ENCODE measurements at places on chromosomes 3 and 15.

DNA sequence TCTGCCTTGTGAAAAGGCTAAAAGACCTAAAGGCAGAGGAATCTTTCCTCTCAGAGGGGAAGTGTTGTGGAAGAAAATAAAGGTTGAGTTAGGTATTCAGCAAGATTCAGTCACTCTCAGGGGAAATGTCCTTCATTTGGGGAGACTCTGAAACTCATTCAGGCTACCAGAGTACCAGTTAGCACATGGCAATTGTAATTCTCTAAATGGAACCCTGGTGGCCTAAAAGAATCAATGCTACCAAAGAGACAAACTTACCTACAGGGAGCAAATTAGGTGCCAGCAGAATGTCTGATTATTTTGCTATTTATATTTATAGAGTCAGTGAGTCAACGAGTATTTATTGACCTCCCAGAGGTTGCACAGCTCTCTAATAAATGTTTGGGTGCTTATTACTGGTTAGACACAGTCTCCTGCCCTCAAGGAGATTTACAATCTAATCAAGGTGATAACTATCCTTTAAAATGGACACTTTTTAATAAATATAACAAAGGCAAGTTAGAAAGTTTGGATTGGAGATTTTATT is 33.9 kb upstream of the CDIN1 start:
- no peak for DNase-seq

- DNase-seq = no peak
Observed at GRCh38 chr3:172799246-172799645, 48.7 kb downstream of the ECT2 start.

DNA sequence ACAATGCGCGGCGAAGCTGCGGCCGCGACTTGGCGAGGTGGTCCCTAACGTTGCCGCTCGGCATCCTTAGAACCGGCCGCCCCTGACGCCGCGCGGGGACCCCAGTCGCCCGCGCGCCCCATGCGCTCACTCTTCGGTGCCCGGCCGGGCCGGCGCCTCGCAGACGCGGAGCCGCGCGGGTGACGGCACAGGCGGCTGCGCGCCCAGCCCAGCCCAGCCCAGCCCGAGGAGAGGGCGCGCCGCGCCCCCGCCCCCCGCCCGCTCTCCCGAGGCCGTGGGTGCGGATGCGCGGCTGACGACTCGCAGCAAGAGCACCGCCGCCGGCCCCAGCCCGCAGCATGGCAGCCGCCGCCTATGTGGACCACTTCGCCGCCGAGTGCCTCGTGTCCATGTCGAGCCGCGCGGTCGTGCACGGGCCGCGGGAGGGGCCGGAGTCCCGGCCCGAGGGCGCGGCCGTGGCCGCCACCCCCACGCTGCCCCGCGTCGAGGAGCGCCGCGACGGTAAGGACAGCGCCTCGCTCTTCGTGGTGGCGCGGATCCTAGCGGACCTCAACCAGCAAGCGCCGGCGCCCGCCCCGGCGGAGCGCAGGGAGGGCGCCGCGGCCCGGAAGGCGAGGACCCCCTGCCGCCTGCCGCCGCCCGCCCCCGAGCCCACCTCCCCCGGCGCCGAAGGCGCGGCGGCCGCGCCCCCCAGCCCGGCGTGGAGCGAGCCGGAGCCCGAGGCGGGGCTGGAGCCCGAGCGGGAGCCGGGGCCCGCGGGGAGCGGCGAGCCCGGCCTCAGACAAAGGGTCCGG is 437 bp downstream of the KLF13 start:
- no peak for DNase-seq

DNA sequence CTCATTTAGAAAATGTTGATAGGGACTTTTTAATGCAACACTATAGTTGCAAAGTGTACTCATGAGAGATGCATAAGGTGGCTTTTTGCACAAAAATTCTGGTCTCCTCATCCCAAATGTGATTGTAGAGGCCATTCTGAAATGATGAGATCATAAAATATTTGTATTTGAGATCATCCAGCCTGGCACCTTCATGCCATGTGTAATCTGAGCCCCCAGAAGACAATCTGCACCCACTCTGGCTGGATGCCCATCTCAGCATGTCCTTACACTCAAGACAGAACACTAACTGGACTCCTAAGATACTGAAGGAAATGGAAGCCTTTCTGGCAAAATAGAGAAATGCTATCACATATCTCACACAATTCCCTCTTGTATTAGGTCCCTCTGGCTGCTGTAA is 49.2 kb downstream of the SLC7A14 start:
- no peak for DNase-seq

DNA sequence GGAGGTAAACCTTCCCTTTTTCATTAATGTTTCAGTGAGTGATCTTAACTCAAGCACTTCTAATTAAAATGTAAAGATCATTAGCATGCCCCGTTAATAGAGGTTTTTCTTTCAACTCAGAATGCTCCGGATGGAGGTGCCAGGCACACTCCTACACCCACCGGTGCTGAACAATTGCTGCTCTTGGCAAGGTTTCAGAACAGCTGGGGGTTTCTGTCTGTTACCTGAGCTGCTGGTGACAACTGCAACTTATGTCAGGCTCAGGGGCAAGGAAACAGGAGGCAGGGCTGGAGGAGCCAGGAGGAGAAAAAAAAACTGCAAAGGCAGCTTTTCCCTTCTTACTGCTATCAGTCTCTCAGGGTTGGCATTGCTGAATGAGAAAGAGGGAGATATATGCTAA is 250.1 kb downstream of the DIPK2A start:
- no peak for DNase-seq

DNA sequence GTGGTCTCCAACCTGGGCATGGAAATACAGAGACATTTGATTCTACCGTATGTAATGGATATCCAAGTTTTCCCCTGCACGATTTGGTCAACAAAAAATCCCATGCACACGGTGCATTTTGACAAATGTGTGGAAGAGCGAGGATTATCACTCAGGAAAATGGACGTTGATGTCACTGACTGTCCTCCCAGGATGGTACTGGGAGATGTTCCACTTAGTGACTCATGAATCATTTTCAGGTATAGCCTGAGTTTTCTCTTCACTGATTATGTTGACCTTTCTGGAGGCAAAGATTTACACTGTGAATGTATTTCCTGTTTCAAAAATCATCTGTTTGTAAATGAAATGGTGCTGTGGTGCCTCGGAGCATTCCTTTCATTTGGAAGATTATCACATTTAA is 596.7 kb upstream of the ADAMTS9 start:
- DNase-seq = no peak

DNA sequence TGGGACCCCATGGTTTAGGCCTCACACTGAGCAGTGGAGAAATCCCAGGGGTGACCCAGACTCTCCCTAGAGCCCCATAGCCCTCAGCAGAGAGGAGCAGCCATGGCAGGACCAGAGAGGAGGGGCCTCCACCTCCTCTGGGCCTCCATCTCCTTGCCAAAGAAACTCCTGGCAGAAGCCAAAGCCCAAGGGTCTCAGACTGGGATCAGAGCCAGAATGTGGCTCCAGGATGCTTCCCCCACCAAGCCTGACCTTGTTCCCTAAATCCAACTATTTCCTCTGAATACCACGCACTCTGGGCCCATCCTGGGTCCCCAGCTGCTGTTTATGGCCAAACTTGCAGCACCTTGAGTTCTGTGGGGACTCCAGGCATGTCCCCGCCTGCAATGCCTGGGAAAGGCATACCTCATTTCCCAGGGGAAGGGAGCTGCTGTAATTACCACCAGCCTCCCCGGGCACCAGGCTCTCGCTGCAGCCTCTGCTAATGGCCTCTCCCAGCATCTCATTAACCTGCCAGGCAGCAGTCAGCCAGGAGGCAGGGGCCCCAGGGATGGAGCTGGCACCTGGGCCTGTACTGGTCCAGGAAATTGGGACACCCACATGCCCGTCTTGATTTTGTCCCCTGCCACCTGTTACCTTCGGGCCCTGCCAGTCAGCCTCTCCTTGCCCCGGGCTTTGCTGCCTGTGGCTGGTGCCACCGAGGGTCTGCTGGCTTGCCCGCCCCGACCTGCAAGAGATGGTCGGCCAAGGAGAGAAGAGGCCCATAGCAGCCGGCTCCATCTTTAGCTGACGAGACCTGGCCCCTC is 4.6 kb downstream of the CCDC9B start:
- DNase-seq = no peak

GRCh38 chr3:54999811-55000210 is 72.0 kb upstream of the LRTM1 start:
- DNase-seq = peak; percentile 48

DNA sequence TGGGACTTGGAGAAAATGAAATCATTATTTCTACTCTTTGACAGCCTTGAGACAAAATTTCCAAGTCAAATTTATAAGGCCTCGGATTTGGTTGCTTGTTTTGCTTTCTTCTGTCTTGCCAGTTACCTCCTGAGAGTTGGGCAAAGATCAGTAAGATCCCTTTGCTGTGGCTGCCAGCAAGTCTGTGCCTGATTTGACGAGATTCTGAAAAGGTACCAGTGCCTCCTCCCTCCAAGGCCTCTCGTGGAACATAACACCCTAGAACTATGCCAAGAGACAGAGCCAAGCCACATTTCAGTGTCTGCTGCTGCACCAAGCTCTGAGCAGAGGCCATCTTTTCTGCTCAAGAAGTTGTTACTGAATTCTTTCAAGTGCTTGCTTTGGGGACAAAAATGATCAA is 61.0 kb downstream of the GTPBP8 start:
- DNase-seq = no peak

DNA sequence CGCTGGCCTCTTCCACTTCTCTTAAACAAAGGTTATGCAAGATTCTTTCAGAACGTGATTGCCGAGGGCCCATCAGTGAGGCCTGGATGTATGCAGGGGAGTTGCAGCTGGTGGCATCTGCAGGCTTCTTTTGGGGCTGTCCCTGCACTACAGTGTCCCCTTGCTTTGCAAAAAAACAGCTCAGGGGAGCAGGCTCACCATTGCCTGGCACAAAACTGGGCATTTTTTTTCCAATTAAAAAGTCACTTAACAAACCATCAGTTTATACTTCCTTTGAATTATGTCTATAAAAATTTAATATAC is 148.6 kb downstream of the ATP10A start:
- DNase-seq = no peak

GRCh38 chr15:95025924-95026728 is 794.8 kb downstream of the MCTP2 start:
- DNase-seq = no peak

DNA sequence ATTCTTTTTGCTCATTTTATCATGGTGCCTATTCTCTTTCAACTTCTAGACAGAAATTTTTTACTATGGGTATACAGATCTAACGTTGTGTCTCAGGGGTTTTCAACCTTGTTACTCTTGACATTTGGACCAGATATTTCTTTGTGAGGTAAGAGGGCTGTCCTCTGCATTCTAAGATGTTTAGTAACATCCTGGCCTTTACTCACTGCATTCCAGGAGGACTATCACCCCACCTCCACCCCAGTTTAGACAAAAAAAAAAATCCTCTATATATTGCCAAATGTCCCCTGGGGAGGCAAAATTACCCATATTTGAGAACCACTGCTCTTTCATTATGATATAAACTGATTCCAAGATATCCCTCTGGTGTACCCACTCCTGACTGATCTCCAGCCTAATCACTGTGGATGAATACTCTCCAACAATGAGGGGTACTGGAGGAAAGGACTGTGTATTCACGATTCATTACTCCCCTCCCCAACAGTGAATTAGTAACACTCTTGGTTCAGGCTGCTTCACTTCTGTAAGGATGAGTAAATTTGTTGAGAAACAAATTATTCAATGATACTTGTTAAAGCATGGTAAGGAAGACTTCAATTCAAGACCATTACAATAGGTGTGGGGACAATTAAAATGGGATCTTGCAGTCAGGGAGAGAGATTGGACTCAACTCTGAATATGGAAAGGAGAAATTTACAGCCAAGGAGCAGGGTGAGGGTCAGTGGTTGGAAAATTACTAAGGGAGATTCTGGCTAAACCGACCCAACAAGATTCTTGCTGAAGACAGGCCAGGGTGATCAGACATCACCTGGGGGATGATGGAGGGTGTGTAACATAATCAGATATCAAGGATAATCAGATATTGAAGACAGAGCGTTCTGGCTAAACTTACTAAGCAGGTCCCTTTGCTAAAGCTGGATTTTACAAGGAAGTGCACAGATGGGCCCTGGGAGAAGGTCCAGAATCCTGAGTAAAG is 123.8 kb upstream of the DAZL start:
- DNase-seq = no peak

DNA sequence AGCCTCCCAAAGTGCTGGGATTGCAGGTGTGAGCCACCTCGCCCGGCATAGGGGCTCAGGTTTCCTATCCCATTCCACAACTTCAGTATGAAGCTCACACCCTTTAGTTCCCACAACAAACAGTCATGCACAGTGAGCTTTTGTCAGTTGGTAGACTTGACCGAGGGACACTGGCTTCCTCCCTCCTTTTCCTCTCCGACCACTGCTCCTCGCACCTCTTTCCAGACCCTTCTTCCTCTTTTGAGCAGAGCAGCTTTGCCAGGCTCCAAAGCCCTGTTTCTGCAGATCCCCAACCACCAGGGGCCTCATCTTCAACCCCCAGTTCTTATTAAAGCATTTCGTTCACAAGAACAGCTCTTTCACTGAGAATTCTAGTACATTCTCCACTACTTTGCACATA is 12.7 kb upstream of the CILP start:
- DNase-seq = no peak

GRCh38 chr15:23567921-23568320 is 2.4 kb downstream of the MKRN3 start:
- DNase-seq = no peak

GRCh38 chr3:113084777-113085176 is 94.0 kb downstream of the GTPBP8 start:
- DNase-seq = no peak

- no peak for DNase-seq
Observed at GRCh38 chr3:135495891-135496290, 469.6 kb upstream of the PPP2R3A start.

DNA sequence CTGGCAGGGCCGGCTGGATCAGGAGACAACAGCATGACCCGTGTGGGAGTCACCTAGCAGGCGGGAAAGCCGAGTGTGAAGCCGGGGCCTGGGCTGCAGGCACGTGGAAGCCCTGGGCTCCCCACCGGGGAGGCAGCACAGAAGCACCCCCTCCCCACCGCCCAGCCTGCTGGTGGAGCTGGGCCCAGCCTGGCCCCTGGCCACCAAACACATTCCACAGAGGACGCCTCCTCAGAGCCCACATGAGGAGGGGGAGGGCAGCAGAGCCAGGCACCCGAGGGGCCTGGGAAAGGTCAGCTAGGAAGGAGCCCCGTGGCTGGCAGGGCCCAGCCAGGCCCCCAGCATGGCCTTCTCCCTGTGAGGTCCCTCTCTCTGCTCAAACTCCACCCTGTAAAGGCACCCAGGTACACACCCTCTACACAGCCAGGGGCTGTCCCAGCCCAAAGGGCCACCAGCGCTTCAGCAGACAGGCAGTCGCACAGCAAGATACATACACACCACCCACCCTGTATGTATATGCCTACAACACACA is 4.5 kb downstream of the PLXNB1 start:
- no peak for DNase-seq

Measured in large intestine (tissue), 12 donors.